ENCODE measurements at places on chromosomes 11 and 22.
A peak's percentile ranks its signal among the peaks of the same experiment; 100 is the strongest.

DNA sequence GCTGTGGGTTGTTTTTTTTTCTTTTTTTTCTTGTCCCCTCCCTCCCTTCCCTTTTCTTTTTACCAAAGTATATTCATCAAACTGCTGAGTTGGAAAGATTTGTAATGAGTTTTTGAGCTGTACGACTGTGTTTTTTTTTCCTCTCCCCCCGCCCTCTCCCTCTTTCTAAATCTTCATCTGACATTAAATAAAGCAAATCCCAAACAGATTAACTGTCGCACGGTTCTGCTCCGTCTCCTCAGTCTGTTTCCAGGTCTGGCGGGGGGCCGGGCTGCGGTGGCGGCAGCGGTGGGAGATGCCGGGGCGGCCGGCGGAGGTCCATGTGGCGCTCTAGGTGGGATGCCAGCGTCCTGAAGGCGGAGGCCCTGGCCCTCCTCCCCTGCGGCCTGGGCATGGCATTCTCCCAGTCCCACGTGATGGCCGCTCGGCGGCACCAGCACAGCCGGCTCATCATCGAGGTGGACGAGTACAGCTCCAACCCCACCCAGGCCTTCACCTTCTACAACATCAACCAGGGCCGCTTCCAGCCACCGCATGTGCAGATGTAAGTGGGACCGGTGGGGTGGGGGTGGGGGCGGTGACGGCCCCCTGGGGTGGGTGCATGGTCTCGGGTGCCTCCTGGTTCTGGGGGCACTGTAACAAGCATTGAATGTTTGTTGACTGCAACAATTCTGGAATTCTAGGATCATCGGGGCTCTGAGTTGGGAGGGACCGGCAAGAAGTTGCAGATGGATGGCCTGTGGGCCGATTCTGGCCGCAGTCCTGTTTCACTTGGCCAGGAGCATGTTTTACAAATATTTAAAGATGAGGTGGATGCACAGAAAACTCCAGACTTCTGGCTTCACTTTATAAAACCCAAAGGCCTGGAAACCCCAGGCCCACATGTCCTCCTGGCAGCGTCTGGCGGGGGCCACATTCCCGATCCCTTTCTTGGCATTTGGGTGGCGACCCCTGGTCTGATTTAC lies 13.1 kb downstream of the MPPED1 start:
- DNase-seq = no peak

DNA sequence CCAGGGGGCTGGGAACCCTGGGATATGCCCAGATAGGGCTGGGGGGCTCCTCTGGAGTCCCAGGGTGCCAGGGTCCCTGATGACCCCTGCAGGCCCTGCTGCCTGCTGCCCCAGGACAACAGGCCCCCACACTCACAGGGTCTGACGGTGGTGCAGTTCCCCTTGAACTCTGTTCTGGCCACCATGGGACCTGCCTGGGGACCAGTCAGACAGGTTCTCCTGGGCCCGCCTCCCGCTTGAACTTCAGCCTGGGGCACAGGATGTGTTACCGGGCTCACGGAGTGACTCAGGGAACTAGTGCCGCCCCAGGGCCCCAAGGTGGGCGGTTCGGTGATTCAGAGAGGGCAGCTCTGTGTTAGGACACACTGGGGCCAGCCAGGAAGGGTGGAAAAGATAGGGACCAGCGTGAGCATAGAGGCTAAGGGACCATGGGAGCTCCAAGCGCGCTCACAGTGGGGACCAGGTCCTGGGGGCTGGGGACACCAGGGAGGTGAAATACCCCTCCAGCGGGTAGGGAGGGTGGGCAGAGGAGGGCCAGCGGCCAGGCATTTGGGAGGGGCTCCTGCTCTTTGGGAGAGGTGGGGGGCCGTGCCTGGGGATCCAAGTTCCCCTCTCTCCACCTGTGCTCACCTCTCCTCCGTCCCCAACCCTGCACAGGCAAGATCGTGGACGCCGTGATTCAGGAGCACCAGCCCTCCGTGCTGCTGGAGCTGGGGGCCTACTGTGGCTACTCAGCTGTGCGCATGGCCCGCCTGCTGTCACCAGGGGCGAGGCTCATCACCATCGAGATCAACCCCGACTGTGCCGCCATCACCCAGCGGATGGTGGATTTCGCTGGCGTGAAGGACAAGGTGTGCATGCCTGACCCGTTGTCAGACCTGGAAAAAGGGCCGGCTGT lies 21.5 kb upstream of the TXNRD2 start:
- DNase-seq = peak; percentile 93

DNA sequence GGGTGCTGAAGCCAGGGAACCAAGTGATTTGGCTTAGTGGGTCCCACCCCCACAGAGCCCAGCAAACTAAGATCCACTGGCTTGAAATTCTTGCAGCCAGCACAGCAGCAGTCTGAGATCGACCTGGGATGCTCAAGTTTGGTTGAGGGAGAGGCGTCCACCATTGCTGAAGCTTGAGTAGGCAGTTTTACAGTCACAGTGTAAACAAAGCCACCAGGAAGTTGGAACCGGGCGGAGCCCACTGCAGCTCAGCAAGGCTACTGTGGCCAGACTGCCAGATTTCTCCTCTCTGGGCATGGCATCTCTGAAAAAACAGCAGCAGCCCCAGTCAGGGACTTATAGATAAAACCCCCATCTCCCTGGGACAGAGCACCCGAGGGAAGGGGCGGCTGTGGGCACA lies 424.1 kb upstream of the TENM4 start:
- DNase-seq = no peak

- DNase-seq = no peak
These were observed 241.2 kb upstream of the NARS2 start for GRCh38 chr11:78815831-78816230.

DNA sequence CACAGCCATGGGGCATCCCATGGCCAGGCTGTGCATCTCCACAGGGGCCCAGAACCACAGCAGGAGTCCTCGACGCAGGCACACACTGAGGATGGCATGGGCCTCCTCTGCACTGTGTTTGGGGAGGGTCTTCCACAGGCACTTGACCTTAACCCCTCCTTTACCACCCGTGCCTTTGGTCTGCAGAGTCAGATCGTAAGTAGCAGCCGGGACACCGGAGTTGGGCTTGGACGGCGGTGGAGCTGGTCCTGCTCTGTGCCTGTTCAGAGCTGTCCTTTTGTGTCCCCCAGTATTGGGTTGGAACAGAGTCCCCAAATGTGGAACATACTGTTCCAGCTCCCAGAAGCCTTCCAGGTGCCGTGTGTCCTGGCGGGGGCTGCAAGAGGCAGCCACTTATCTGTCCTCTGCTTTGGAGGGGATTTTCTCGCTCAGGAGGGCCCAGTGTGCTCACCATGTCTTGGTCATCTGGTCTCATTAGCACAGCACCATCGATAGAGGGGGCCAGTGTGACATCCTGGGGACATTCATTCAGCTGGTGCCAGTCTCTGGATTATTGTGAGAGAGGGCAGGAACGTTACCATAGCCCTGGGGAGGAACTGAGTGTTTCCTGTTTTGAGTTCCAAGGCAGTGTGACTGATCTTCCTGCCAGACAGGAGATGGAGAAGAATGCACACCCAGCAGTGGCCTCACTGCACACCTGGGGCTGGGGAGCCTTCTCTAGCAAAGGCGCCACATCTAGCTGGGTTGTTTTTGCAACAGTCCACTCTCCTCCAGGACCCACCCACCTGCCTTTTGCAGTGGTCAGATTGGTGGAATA lies 12.4 kb downstream of the CRELD2 start:
- peak; percentile 81 for DNase-seq

- no peak for DNase-seq
These were observed 2.4 kb upstream of the ATP5MG start for GRCh38 chr11:118398791-118399559.

DNA sequence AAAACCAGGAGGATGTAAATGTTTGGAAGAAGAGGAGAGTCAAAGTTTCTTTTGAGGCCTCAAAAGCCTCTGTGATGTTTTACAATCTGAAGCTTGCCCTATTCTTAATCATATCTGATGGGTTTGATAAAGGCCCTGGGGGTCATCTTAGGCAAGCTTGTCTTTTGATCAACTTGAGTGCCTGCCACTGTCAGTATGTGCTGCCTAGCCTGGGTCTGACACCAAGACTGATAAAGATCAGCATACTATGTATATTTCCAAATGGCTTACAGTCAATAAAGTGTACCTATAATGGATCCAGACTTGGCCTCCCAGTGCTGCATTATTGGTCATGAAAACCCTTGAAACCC lies 12.7 kb downstream of the EHF start:
- DNase-seq = no peak

DNA sequence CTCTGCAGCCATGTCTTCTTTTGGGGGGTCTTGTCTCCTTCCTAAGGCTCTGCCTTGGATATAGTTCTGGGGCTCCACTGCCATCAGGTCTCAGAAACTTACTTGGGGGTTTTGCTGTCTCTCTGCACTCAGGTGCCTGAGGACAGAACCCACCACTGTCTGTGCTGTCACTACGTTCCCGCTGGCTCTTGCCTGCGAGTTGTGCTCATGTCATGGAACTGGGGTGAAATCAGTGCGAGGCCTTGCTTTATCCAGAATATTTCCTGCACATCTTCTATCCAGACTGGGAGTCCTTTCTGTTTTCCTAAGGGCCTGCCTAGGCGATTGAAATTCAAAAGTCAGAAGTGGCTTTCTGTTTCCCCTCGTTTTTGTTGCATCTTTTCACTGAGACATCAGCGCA lies 6.6 kb upstream of the USP2 start:
- DNase-seq = no peak

- no peak for DNase-seq
These were observed 2.6 kb upstream of the INSC start for GRCh38 chr11:15112131-15112541.

GRCh38 chr11:17351510-17352176 lies at the start of gene NCR3LG1:
NCR3LG1 (plus strand) TSS chr11:17351800; CDS start chr11:17351970, 170 bp downstream.
- DNase-seq = peak; percentile 46

- DNase-seq = no peak
These were observed 10.9 kb downstream of the PHLDB1 start for GRCh38 chr11:118618115-118618990.

DNA sequence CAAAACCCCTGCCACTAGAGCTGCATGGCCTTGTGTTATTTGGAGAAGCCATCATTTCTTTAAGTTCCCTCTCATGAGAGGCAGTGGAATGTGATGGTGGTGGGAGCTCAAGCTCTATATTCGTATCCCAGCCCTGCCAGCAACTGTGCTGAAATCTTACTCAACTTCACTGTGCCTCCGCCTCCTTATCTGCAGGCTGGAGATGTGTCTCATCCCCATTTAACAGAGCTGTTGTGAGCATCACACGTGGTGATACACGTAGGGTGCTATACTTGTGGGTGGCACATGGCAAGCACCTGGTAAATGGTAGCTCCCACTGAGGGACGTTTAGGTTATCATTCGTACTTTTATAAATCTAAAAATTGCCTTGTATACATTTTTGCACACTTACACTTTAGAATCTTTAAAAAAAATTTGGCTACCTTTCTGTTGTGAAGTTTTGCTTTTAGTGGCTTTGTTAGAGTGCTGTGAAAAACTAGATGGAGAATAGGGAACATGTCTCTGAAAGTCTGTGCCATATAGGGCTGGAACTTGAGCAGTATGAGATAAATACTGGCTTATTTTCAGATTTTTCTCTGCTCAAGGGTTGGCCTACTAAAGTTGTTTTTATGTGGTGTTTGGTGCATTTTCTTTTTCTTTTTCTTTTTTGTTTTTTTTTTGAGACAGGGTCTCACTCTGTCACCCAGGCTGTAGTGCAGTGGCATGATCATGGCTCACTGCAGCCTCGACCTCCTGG lies 23.2 kb downstream of the TNRC6B start:
- no peak for DNase-seq

GRCh38 chr11:45924927-45925326 lies 2.5 kb downstream of the LARGE2 start:
- no peak for DNase-seq

DNA sequence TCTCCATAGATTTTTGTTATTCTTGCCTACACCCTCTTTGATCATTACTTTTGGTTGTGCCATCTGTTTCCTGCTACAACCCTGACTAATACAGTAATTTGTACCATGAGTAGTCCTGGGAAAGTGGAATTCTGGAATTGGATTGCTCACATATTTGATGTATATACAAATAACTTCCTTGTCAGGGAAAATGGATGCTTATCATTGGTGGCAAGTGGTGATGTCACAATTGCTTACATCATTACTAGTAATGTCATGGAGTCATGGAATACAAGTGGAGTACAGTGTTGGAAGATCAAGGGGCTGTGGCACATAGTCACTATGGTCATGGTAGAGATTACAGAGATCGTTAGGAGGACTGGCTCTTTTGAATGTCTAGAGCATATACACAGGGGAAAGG lies 24.4 kb downstream of the AASDHPPT start:
- no peak for DNase-seq

GRCh38 chr11:59423835-59424234 lies 2.4 kb downstream of the OR5A2 start:
- DNase-seq = no peak

DNA sequence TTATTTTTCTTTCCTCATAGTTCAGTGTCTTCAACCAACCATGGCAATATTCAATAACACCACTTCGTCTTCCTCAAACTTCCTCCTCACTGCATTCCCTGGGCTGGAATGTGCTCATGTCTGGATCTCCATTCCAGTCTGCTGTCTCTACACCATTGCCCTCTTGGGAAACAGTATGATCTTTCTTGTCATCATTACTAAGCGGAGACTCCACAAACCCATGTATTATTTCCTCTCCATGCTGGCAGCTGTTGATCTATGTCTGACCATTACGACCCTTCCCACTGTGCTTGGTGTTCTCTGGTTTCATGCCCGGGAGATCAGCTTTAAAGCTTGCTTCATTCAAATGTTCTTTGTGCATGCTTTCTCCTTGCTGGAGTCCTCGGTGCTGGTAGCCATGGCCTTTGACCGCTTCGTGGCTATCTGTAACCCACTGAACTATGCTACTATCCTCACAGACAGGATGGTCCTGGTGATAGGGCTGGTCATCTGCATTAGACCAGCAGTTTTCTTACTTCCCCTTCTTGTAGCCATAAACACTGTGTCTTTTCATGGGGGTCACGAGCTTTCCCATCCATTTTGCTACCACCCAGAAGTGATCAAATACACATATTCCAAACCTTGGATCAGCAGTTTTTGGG lies at the start of gene OR51T1:
OR51T1 (plus strand) TSS at position 41 of the 641 bp plus-strand sequence; CDS start at position 41, 0 bp downstream.
- no peak for DNase-seq

DNA sequence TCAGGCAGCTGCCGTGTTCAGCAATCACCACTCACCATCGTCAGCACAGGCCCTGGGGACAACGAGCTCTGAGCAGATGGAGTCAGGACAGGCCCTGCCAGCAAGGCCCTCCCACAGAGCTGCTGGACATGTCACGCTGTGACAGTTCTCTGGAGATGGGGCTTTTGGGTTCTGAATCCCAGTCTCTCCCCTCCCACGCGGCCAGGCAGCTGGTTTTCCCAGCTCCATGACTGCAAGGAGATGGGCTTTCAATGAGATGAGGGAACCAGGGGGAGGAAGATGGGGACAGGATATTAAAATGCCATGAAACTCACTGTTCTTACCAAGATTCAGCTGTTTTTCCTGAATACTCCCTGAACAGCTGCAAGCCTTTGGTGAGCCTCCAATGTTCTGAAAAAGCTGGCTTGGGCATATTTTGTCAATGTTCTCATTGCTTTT lies 305.9 kb downstream of the BRD1 start:
- DNase-seq = no peak

- DNase-seq = no peak
These were observed 39.1 kb upstream of the SHISAL1 start for GRCh38 chr22:44351685-44352377.

DNA sequence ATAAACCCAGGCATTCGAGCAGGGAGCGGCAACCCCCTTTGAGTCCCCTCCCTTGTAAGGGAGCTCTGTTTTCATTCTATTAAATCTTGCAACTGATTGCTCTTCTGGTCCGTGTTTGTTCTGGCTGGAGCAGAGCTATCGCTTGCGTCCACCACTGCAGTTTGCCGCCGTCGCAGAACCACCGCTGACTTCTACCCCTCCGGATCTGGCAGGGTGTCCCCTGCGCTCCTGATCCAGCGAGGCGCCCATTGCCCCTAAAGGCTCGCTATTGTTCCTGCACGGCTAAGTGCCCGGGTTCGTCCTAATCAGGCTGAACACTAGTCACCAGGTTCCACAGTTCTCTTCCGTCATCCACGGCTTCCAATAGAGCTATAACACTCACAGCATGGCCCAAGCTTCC lies 10.4 kb upstream of the MS4A7 start:
- no peak for DNase-seq

Data from HepG2 (cell line).